Fibroblast of lung (primary cell): ENCODE measurements at places on chromosomes 6 and 20.

- no peaks in the 10 kb centered on the region for H3K27me3 ChIP-seq
- H3K36me3 ChIP-seq: peaks cover 1% of the 10 kb centered on the region
- no peak overlapping the region for H3K4me3 ChIP-seq
- H3K27ac ChIP-seq: no peak overlapping the region
- no peak for DNase-seq
Measured at GRCh38 chr6:151357758-151358436, 33.5 kb downstream of the ZBTB2 start.

DNA sequence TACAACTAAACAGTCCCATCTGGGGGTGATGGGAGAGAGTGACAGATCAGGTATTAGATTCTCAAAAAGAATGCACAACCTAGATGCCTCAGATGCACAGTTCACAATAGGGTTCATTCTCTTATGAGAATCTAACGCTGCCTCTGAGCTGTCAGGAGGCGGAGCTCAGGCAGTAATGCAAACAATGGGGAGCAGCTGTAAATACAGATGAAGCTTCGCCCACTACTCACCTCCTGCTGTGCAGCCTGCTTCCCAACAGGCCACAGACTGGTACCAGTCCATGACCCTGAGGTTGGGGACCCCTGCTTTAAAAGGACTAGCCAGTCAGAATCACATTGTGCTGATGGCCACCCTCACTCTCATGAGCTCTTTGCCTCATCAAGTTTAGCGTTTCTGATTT is 247.0 kb upstream of the KCNQ5 start:
- H3K27me3 ChIP-seq: no peaks in the 10 kb centered on the region
- H3K4me1 ChIP-seq: no peaks in the 10 kb centered on the region
- no peak overlapping the region for H3K27ac ChIP-seq
- DNase-seq: no peak
- H3K4me3 ChIP-seq: no peak overlapping the region
- no peaks in the 10 kb centered on the region for H3K36me3 ChIP-seq

GRCh38 chr6:170057961-170058877 is 232.7 kb downstream of the DLL1 start:
- no peaks in the 10 kb centered on the region for H3K27me3 ChIP-seq
- H3K27ac ChIP-seq: no peak overlapping the region

GRCh38 chr6:161088676-161089328 is 97.2 kb downstream of the MAP3K4 start:
- no peaks in the 10 kb centered on the region for H3K27me3 ChIP-seq
- peaks cover 2% of the 10 kb centered on the region for H3K36me3 ChIP-seq
- no peak overlapping the region for H3K4me3 ChIP-seq
- no peaks in the 10 kb centered on the region for H3K4me1 ChIP-seq

GRCh38 chr20:24309596-24309995 is 159.8 kb upstream of the SYNDIG1 start:
- DNase-seq: peak; percentile 31
- no peak overlapping the region for H3K27ac ChIP-seq

GRCh38 chr6:111472933-111473435 is 10.0 kb downstream of the REV3L start:
- no peak overlapping the region for H3K27ac ChIP-seq
- DNase-seq: no peak
- peaks cover 8% of the 10 kb centered on the region for H3K4me1 ChIP-seq

GRCh38 chr6:18600255-18600654 is 213.1 kb downstream of the RNF144B start:
- H3K4me1 ChIP-seq: no peaks in the 10 kb centered on the region
- H3K27ac ChIP-seq: no peak overlapping the region
- H3K4me3 ChIP-seq: no peak overlapping the region
- H3K36me3 ChIP-seq: no peaks in the 10 kb centered on the region
- no peaks in the 10 kb centered on the region for H3K27me3 ChIP-seq

DNA sequence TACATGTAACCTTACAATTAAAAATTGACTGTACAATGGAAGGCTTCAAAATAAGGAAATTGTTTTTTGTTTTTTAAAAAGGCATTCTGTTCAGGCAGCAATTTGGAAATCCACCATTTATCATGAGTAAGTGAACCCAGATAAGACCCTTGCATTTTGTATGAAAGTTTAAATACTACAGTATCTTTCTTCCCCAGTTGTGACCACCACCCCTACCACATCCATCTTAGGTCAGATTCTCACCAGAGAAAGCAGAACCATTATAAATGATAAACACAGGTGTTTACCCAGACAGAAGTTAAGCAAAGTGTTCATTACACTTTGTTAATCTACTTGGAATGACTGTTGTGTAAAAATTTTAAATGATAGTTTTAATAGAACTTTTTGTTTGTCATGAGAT is 20.2 kb downstream of the SENP6 start:
- H3K27me3 ChIP-seq: no peaks in the 10 kb centered on the region
- H3K36me3 ChIP-seq: no peaks in the 10 kb centered on the region
- DNase-seq: no peak
- peaks cover 2% of the 10 kb centered on the region for H3K4me1 ChIP-seq

DNA sequence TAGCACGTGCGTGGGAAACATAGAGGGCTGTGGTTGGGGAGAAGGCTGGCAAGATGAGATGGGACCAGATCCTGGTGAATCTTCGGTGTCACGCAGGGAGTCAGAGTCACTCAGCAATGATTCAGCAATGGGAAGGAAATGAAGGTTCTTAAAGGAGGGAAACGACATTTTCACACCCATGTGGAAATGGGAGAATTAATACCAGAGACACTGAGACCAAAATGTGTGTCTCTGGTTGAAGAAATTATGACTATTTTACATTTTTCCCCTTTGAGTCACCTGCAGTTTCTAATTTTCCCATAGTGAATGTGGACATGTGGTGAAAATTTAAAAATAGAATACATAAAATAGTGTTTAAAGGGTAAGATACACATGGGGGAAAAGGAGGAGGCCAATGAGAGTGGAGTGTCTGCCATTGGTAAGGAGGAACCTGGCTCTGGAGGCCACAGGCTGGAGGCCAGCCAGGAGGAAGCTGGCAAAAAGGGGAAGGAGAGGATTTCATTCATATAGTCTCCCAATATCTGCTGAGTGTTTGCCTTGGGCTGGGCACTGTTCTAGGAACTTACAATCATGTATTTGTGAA is 17.5 kb downstream of the NRN1 start:
- H3K4me1 ChIP-seq: no peaks in the 10 kb centered on the region
- H3K36me3 ChIP-seq: no peaks in the 10 kb centered on the region
- no peak overlapping the region for H3K27ac ChIP-seq

DNA sequence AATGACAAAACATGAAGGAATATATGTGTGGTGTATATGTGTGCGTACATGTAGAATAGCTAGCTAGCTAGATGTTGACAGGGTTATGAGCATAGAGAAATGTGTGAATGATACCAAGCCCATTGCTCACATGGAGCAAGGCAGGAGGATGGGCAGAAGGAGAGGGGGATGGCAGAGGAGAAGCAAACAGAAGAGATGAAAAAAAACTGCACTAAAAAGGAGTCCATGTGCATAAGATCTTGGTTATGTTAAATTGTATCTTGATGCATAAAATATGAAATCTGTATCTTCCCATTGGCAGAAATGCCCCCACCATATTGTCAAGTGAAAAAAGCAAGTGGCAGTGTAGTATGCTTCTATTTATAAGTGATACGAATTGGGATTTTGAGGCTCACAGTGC is 125.1 kb downstream of the PRND start:
- no peaks in the 10 kb centered on the region for H3K4me1 ChIP-seq
- H3K36me3 ChIP-seq: no peaks in the 10 kb centered on the region
- H3K27me3 ChIP-seq: no peaks in the 10 kb centered on the region
- no peak for DNase-seq
- H3K27ac ChIP-seq: no peak overlapping the region

DNA sequence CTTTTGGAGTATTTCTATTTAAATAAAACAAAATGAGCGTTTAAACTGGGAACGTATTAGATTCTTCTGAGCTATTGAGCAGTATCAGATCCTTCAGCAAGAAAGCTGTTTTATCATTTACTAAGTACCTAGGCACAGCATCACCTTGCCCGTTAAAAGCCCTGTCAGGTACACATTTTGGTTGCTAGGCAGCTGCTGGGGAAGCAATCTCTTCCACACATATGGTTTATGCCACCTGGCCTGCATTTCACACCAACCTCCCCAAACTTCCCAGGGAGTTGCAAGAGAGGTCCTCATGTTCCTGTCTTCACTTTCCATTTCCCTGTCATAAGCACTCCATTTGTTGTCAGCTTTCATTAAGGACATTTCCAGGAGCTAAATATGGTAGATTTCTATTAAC is 400.1 kb downstream of the PLCB1 start:
- H3K4me3 ChIP-seq: no peak overlapping the region
- no peak overlapping the region for H3K27ac ChIP-seq
- DNase-seq: no peak
- no peaks in the 10 kb centered on the region for H3K4me1 ChIP-seq
- no peaks in the 10 kb centered on the region for H3K36me3 ChIP-seq
- no peaks in the 10 kb centered on the region for H3K27me3 ChIP-seq

- peak overlapping the region; percentile 34 for H3K27ac ChIP-seq
- no peaks in the 10 kb centered on the region for H3K4me1 ChIP-seq
- peak; percentile 75 for DNase-seq
- no peaks in the 10 kb centered on the region for H3K36me3 ChIP-seq
- H3K4me3 ChIP-seq: peak overlapping the region; percentile 83
- H3K27me3 ChIP-seq: no peaks in the 10 kb centered on the region
Measured at GRCh38 chr6:26568601-26569432, 27.9 kb upstream of the ABT1 start.

- H3K27ac ChIP-seq: no peak overlapping the region
- peak; percentile 6 for DNase-seq
- peaks cover 3% of the 10 kb centered on the region for H3K4me1 ChIP-seq
Measured at GRCh38 chr6:89148016-89148750, 2.3 kb downstream of the PM20D2 start.

DNA sequence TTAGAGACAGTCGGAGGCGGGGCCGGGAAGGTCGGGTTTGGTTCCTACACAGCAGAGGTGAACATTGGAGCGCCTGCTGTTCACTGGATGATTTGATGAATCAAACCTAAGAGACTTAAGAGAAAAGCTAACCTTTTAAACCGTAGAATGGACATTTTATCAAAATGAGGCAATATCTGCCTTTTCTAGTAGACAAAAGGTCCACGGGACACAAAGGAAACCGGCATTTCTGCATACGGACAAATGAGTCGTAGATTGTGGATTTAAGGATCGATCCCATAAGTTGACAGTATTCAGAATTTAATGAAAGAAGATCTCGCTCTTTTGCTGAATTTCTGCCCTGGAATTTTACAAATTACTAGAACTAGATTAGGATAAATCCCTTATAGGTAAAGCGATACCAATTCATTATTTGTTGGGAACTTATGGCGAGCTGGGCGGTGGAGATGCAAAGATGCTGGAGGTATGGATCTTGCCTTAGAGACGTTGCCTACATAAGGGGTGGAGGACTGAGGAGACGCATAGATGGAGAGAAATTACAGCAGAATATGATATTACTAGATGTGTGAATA is 400 bp downstream of the PAK1IP1 start:
- H3K4me1 ChIP-seq: peaks cover 5% of the 10 kb centered on the region
- peaks cover 1% of the 10 kb centered on the region for H3K36me3 ChIP-seq
- H3K27me3 ChIP-seq: no peaks in the 10 kb centered on the region
- peak overlapping the region; percentile 99 for H3K27ac ChIP-seq

DNA sequence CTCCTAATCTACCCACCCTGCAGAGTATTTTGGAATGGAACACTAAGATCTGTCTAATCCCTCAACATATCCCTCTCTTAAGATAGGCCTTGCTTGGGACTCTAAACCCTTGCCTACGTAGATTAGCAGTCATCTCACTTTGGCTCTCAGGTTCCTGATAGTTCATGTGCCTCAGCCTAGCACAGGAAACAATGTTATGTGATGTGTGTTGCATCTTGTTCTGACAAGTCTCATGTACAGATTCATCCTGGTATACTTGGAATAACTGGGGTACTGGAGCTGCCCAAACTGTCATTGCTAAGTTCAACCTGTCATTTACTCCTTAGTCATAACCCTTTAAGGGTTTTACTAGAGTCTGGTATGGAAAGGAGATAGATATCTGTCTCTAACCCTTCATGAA is 34.1 kb downstream of the TREML1 start:
- H3K4me1 ChIP-seq: no peaks in the 10 kb centered on the region
- no peak overlapping the region for H3K4me3 ChIP-seq
- H3K27ac ChIP-seq: no peak overlapping the region
- H3K36me3 ChIP-seq: no peaks in the 10 kb centered on the region
